ENCODE measurements at places on chromosomes 5 and 9. TPM values are rescaled to one million over a fixed set of nuclear protein-coding genes. Genes with fewer than 3 reads are reported as not detected.

NFX1 gene
- 23.3 TPM for total RNA-seq

NUTM2G gene
- total RNA-seq: not detected

MED27 gene
- 12.9 TPM for total RNA-seq

OR1J2 gene
- 0.14 TPM for total RNA-seq

GDF9 gene
- total RNA-seq: 0.09 TPM

BRD8 gene
- total RNA-seq: 28.0 TPM

AGXT2 gene
- total RNA-seq: not detected

HRCT1 gene
- 0.14 TPM for total RNA-seq

ENTREP1 gene
- not detected for total RNA-seq

C5 gene
- total RNA-seq: 4.5 TPM

PCDHGB4 gene
- 27.5 TPM for total RNA-seq

IL9 gene
- not detected for total RNA-seq

SYK gene
- under 0.01 TPM for total RNA-seq

TRIM36 gene
- 0.14 TPM for total RNA-seq

MYMK gene
- not detected for total RNA-seq

BTNL3 gene
- total RNA-seq: not detected

TTF1 gene
- 9.2 TPM for total RNA-seq

MEIKIN gene
- total RNA-seq: not detected

PLCXD3 gene
- total RNA-seq: under 0.01 TPM

EDIL3 gene
- 18.2 TPM for total RNA-seq

CNTFR gene
- under 0.01 TPM for total RNA-seq

CDKN2B-AS1 gene
- 4.8 TPM for total RNA-seq

PCDHA10 gene
- 0.28 TPM for total RNA-seq

DBH gene
- not detected for total RNA-seq

RNF183 gene
- not detected for total RNA-seq

PPIP5K2 gene
- total RNA-seq: 34.1 TPM

ERMP1 gene
- total RNA-seq: 15.2 TPM

SLC6A19 gene
- total RNA-seq: not detected

SLC27A6 gene
- 0.28 TPM for total RNA-seq

All from smooth muscle cell of bladder (primary cell).